ENCODE measurements at places on chromosomes 3 and 15.

GRCh38 chr3:71657831-71658530, 67.2 kb downstream of the EIF4E3 start:
- DNase-seq, result no peak

DNA sequence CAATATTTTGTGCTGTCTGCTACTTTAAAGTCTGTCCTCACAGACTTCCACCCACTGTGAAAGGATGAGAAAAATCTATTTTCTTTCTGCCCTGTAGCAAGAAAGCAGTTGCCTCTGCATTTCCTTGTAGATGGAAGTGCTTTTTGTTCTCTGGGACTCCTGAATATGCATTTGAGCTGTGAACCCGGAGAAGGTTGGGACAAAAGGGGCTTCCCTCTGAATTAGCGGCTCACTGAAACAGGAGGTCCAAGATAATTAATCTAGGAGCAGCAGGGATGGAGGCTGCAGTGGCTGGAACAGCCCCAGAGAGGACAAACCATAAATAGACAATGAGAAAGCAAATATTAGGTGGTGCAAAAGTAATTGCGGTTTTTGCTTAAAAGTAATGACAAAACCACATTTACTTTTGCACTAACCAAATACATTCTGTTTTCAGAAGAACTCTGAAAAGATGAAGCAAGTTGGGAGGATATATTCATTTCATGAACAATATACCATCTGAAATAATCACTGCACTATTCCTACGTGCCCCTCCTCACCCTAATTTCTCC, 143.4 kb upstream of the KBTBD8 start:
- no peak for DNase-seq

DNA sequence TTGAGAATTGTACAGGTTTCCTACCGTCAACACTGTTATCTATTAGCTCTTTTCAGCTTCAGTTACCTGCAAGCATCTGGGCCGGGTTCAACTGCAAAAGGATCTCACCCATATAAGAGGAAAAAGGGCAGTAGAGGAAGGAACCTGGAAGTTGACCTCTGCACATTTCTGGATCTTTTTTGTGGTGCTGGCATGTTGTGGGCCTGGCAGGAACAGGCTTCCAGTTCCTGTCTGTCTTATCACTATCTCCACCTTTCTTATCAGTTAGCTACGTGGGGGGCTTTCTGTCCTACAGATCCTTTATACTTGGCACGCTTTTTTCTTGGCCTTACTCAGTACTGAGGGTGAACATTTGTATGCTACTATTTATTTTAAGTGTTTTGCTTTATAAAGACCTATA, 42.2 kb upstream of the TJP1 start:
- no peak for DNase-seq

- no peak for DNase-seq
Observed at GRCh38 chr3:41198526-41198925, 779 bp upstream of the CTNNB1 start.

GRCh38 chr15:88571852-88572259, 25.4 kb upstream of the DET1 start:
- no peak for DNase-seq

DNA sequence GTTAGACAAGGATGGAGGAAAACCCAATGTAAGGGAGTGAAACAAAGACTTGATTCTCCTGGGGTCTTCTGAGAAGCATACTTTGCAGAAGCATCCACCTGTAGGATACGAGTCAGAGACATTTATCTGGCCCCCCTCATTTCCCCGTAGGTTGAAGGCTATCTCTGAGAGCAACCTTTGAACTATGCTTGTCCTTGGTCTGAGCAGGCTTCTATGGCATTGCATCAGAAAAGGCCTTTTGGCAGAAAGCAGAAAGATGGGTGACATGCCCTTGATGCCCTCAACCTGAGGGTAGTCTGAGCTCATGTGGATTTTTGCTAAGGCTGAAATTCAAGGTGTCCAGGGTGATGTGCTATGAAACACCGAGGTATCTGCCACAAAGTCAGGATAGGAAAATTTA, 131.6 kb upstream of the SGO1 start:
- DNase-seq, result no peak

DNA sequence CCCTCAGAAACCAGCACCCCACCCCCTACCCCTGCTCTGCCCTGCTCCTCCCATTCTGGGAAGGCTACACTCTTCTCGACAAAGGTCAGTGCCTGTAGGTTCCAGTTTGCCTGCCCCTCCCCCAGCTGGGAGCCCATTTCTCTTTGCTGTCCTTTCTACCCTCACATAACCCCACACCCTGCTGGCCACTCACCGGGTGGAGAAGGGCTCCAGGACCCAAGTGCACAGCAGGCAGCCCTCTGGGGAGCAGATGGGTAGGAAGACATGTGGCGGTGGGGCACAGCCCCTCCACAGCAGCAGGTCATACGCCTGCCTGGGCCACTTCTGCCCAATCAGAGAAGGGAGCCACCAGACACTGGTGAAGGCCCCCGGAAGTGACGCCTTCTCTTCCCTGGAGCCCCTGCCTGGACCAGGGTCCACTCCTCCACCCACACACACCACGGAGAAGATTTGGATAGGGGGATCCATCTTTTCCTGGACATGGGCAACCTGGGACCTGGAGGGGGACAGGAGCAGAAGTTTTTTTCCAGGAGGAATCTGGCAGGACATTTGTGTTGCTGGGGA, at the start of gene THPO:
Gene THPO, minus strand, starts transcription at position 326 of the 564 bp plus-strand sequence. CDS start 1,948 bp downstream, outside the sequence.
- no peak for DNase-seq

GRCh38 chr15:100350434-100351226, 8.9 kb upstream of the ADAMTS17 start:
- DNase-seq, result no peak

GRCh38 chr15:83477172-83477807, 30.1 kb downstream of the SH3GL3 start:
- DNase-seq, result no peak

DNA sequence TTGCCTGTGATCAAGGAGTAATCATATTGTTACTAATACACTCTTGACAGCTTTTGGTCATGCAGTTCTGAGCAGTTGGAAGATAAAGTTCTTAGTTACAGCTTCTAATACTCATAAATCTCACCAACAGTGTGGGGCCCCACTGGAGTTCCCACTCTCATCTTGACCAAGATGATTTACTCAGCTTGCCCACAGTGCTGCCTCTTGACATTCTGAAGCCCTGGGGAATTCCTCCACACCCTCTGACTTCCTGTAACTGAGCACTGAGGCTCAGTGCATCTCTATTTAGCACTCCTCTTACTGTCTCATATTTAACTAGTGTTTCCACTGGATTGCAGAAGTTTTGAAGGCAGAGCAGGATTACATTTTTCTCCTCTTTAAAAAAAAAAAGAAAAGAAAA, 1.9 kb upstream of the ARL6IP5 start:
- peak; percentile 80 for DNase-seq

GRCh38 chr3:19866751-19867347, 67.2 kb downstream of the EFHB start:
- peak; percentile 1 for DNase-seq

GRCh38 chr3:181773921-181774320, 62.2 kb downstream of the SOX2 start:
- DNase-seq, result no peak
